NCI-H774 (cell line): ENCODE measurements at places on chromosomes 6 and 20.

DNA sequence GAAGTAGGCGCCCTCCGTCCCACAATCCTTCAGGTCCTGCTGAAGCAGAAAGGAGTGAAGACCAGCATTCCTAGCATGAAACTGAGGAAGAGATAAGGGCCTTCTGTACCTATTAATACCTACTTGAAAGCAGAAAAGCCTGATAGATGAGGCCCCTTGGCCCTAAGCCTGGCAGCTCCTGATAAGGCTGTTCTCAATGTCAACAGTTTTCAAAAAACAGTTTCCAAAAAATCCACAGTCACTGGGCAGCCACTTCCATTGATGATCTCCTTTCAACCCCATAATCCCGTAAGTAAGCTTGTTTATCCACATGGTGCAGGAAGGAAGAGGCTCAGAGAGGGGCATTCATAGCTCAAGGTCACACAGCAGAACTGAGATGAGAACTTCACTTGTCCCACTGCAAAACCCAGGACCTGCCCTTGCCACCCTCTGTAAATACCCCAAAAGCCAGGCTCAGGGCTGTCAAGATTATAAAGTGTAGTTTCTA, 2.8 kb upstream of the E2F1 start:
- no peak for DNase-seq

DNA sequence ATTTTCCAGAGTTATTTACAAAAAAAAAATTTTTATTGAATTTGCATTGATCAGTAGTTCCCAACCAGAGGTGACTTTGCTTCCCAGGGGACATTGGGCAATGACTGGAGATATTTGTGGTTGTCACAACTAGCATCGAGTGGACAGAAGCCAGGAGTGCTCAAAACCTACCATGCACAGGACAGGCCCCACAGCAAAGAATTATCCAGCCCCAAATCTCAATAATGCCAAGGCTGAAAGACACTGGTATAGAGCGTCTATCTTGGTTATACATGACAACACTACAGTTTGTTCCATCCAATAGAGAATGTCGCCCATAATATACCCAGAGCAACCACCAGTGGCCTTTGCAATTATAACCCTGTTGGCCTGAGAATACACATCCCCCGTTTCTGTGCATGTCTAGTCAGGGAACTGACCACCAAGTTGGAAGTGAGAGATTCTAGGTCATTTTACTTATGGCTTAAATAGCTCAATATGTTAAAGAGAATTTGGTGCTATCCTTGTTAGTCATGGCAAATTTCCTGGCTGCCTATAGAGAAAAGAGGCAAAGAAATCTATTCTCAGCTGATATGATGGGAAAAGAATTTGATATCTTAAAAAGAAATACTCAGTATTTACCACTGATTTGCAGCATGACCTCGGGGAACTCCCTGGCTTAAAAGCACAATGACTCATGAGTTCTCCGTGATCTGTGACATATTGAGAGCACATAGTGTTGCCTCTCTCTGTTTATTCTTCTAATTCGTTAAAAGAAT, 76.0 kb upstream of the ADTRP start:
- DNase-seq, result no peak

- peak; percentile 42 for DNase-seq
These were observed 42.5 kb upstream of the PNISR start for GRCh38 chr6:99467509-99468106.

DNA sequence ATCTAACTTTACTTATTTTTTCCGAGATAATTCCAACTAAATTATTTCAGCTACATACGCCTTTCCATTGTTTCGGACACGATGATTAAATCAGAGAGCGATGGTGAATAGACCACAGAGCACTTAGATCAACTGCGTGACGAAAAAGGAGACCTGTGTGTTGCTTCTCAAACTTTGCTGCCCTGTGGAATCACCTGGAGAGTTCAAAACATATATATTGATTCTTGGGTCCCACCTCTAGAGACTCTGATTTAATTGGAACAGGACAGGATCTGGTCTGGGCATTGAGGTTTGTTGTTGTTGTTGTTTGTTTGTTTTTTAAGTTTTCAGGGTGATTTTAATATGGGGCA, 401 bp upstream of the TNFRSF21 start:
- no peak for DNase-seq
